Stimulated activated CD4-positive, alpha-beta T cell treated with anti-CD3 and anti-CD28 coated beads, Interleukin-1b, Interleukin-23, amount 100 ng/mL, for 1 hour (primary cell): ENCODE measurements at places on chromosomes 13 and 19.

- no peak for DNase-seq
Measured at GRCh38 chr13:22103046-22104027, 432.5 kb downstream of the FGF9 start.

DNA sequence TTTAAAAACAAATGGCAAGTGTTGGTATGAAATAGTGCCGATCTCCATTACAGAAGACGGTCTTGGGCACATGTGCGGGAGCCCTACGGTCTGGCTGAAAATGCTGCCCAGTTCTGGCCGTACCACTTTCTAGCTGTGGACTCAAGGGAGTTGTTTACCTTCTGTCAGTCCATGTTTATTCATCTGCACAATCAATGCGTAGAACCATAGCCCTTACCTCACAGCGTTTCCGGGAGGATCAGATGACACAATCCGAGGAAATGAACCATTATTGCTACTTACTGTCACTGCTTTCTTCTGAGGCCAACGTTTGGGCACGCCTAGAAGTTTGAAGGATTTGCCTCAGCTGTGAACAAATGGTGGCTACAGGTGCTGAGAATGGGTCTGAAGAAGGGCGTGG is 31.2 kb downstream of the GADD45B start:
- no peak for DNase-seq

- DNase-seq, result no peak
Measured at GRCh38 chr13:109275852-109276251, 510.5 kb downstream of the IRS2 start.

DNA sequence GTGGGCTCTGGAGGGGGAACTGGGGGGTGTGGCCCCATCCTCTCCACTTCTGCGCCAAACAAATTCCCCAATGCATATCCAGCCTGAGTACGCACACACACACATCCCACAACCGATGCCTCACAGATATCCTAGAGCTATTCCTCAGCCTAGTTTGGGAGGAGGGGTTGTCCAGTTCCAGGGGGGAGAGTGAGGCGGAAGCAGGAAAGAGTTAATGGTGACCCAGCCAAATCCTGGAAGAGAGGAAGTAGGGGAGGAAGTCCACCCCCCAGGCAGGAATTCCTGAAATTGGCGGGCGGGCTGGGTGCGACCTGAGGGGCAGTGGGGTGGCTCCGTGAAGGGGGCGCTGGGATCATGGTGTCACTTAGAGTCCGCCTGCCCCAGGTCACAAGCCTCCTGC is 897 bp downstream of the GPR4 start:
- no peak for DNase-seq

GRCh38 chr19:38351865-38352395 is 16.3 kb downstream of the CATSPERG start:
- DNase-seq, result no peak

DNA sequence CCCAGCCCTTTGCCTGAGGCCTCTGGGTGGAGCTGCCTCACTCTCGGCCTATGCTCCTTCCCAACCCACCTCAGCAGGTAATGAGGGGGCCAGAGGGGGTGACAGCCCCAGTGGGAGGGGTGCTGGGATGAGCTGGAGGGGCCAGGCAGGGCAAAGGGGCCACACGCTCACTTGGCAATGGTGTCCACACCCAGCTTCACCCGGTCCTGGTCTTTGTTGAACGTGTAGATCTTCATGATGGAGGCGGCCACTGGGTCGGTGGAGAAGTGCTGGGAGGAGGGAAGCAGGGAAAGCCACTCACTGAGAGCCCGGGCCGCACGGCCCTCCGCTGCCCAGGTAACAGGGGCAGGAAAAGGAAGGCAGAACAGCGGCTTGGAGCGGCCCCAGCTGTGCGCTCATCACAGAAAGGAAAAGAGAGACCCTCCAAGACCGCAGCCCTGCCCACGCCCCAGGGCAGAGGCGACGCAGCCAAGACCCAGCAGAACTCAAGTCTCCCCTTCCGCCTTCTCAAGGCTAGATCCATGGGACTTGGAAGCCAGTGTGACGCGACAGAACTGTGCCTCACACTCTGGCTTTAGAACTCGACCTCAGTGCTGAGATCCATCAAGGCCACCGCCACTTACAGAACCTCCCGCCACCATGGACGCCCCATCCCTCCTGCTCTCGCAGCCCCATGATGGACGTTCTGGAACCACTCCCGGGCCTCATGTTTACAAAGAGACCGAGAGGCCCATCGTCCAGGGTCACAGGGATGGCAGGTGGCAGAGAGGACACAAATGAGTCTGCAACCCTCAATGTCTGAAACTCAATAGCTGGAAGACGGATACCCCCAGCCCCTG is 9.2 kb downstream of the UBXN6 start:
- no peak for DNase-seq

GRCh38 chr13:25453850-25454365 is 82.1 kb downstream of the ATP8A2 start:
- no peak for DNase-seq

DNA sequence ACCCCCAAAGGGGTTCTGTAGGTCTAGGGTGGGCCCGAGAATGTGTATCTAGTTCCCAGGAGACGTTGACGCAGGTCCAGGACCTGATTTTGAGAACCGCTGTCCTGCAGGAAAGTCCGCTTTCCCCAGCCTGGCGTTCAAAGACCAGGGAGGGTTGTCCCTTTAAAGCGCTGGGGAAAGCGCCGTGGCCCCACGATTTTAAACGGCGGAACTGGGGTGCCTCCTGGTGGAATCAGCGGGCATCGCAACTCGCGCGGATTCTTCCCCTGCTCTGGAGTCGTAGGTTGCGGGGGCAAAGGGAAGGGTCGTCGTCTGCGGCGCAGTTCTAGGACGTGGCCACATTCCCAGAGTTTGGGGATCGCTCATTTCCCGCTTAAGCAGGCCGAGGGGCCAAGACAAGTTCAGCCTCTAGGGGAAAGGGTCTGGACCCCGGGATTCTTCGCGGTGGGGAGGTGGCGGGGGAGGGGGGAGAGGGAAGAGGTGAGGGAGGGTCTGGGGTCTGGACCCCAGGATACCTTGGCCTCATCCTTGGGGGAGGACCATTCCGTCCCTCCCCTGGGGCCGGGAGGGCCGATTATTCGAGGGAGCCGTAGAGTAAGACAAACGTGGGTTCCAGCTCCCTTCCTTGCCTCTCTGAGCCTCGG is 7.7 kb downstream of the PNMA8B start:
- peak; percentile 70 for DNase-seq

DNA sequence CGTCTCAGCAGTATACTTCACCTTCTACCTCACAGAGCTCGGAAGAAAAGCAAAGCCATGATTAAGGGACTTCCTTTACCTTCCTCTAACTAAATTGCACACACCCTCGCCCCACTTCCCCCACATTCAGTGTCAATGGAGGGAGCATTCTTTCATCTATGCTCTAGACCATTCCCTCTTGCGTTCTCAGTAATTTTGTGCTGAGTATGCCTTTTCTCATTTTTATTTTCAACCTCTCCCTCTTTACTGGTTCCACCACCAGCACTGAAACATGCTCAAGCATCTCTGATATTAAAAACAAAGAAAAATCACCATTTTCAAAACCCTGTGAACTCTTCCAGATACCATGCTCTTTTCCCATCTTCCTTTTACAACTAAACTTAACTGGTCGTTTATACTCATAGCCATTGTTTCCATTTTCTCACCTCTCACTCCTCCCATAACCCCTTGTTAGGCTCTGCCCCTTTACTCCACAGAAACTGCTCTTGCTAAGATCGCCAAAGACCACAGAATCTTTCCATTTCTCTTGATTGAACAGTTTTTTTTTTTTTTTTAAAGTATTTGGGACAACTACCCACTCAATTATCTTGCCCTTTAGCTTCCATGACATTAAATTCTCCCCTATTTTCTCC is 32.4 kb downstream of the SERPINE3 start:
- DNase-seq, result no peak

DNA sequence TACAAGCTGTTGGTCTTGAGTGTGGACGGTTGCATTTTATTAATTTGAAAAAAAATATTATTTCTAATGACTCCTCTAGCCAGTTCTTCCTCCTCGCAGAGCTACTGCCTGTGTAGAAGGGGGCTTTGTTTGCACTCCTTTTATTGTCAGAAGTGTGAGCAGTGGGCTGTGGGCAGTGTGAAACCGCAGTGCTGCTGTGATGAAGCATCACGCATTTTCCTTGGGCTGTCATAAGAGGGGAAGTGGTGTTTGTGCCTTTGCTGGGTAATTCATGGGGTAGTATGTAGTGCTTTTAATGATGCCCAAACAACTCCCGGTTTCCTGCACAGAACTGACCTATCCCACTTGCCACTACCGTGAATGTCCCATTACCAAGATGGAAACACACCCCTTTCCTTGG is 357.3 kb downstream of the ZNF536 start:
- no peak for DNase-seq

DNA sequence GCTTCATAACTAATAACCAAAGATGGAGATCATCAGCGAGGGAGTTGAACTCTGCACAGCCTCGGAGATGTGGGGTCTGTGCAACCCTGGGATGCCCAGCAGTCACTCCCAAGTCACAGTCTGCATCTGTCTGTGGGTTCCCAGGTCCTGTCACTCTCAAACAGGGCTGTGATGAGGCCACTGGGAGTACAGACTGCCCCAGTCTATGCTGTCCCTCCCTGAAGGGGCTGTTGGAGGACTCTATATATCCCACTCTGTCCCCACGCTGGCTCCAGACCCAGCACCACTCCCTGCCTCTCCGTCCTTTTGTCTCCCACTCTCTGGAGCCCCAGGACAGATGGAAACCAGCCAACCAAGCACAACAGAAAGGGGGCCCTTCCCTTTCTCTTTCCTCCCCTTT is 26.2 kb upstream of the C13orf42 start:
- DNase-seq, result no peak

DNA sequence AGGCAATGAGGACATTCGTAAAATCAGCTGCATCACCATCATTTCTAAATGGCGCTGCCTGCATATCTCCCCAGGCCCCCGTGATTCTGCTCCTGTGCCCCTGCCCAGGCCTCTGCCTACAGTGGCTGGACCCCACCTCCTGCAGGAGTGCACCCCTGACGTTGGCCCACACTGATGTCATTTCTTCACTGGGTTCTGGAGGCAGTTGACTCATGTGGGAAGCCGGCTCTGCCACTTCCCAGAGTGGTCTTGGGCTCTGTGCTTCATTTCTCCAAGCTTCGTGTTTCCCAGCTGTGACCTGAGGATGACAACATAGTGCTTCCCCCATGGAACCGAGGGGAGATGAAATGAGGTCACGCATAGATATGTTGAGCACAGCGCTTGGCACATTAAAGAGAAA is 19.9 kb downstream of the CCNE1 start:
- no peak for DNase-seq

DNA sequence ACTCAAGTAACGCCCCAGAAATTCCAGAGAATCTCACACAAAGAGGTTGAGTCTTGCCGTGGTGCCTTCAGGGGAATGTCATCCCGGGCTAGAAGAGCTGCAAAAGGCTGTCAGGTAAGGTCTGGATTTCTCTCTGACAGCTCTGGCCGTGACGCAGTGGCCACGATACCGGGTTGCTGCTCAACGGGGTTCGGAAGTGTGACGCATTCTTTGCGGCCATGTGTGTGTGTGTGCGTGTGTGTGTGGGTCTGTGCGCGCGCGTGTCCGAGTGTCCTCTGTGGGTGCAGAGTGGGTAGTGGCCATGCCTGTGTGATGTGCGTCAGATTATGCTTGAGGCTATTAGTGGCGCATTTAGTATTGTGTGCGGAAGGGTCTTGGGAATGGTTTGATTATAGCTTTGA is 306 bp downstream of the ZNF540 start:
- DNase-seq, result no peak

DNA sequence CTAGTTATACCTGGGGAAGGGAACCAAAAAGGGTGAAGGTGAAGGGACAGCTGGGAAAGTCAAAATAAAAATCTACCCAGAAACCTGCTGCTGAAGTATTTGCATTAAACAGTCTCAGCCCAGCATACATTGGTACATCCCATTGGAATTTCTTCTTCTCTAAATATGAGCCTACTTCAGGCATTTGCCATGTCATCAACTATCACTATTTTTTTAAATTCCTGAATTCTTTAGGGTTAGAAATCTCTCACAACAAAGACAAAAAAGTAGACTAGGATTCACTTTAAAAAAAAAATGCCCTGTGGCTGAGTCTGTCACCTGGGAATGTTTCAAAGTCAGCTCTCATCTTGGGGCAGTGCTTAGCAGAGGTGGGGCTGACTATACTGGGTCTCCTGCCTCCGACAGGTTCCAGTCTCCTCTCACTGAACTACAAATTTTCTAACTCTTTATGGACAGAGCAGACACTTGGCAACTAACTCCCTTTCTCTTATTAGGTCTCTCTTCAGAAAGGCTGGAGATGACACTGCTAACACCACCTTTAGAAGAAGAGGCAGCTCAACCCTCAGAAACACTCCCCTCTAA is 141.2 kb downstream of the LHFPL6 start:
- DNase-seq, result no peak
